Osteocyte (in vitro differentiated cells): ENCODE measurements at places on chromosomes 3 and 15. TPM values are rescaled to one million over a fixed set of nuclear protein-coding genes. Genes with fewer than 3 reads are reported as not detected.

GRCh38 chr15:87209891-87210689, 1046.4 kb downstream of the NTRK3 start:
- DNase-seq = no peak

DNA sequence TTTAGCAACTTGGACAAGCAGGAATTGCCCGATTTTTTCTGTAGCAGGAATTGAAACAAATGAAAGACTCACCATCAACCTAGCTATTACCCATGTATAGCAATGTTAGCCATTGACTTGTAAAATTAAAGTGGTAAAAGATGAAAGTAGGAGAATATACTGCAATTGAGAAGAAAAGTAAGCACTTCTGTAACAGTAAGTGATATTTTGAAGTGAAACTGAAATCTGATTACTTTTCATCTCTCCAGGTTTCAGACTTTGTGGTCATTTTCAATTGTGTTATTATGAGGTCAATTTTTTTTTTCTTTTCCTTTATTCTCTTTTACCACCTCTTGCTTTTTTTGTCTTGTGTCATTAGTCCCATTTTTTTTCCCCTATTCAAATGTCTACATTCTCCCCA, 1078.2 kb downstream of the ZPLD1 start:
- no peak for DNase-seq

RETNLB gene
- not detected in 2 replicates for total RNA-seq

POC1A gene
- 4.9 and 5.1 TPM in 2 replicates for total RNA-seq

IDH2 gene
- total RNA-seq = 93.0 and 101 TPM in 2 replicates

PTH1R gene
- total RNA-seq = 12.9 and 15.4 TPM in 2 replicates

GRCh38 chr3:17771177-17772017, 29.0 kb upstream of the TBC1D5 start:
- DNase-seq = no peak

DNA sequence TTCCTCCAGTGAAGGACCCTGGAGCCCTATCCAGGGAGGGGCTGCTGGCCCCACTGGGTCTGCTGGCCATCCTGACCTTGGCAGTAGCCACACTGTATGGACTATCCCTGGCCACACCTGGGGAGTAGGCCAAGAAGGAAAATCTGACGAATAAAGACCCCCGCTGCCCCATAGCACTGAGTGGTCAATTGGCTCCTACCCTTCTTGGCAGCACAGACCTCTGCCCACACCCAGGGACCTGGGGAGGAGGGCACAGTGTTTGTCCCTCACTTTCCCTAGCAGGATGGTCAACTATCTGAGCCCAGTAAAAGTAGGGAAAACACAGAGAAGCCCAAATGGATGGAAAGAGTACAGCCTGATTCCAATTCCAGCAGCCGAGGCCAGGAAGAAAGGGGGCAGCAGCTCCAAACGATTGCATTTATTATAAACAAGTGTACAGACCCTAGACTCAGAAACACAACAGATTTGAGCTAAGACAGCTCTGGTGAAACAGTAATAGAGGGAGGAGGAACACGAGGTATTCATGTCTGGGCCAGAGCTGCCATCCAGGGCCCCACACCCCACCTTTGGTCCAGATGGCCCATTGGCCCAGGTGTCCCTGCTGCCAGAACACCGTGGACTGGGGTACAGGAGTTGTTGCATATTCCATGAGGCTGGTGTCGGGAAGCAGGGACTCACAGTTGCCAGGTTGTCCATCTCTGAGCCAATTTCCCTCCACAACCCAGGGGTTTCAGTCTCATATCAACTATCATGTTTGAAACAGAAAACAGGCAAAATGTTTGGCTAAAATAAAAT, 21.1 kb downstream of the ATRIP start:
- no peak for DNase-seq

ECE2 gene
- total RNA-seq = not detected in 2 replicates

DNA sequence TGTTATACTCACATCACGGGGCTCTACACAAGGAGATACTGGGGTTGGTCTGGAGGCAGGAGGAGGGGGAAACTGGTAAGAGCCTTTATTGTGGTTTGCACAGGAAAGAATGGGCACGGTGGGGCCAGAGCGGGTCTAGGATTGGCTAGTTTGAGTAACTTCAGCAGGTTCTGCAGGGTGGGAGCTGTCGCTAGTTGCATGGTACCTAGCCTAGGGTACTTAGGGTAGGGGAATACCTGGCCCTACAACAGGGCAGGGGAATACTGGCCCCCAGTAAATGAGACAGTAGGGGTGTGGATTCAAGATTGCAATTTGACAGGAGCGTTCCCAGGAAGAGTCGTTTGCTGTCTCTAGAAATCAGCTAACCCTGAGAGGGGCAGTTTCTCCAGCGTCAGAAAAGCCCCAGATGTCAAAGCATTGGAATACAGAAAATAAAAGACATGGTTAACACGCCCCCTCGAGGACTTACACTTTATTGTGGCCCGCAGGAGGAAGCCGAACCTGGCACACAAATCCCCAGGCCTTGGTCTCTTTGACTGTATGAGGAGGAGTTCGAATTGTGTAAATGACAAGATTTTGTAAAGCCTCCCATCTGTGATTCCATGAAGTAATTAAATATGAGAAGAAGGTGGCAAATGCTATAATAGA, 32.0 kb downstream of the ST8SIA2 start:
- no peak for DNase-seq

- peak; percentile 49 for DNase-seq
Measured at GRCh38 chr3:140007911-140008869, 73.2 kb downstream of the CLSTN2 start.

DNA sequence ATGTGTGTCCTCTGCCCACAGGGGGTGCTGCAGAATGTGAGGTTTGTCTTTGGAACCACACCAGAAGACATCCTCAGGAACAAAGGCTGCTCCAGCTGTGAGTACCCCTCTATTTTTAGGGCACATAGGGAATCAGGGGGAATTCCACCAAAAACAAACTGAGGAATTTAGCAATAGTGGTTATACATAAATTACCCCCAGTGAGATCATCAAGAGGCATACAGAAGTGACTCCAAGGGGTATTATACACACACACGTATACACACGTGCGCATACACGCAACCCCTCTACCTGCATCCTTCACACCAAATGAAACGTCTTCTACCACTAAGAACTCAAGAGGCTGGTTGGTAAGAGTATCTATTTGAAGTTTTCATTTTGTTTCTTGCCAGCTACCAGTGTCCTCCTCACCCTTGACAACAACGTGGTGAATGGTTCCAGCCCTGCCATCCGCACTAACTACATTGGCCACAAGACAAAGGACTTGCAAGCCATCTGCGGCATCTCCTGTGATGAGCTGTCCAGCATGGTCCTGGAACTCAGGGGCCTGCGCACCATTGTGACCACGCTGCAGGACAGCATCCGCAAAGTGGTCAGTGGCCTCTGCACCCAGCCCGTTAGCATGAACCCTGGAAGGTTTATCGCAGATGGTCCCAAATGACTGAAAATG, 2.9 kb downstream of the THBS1 start:
- DNase-seq = no peak

DNA sequence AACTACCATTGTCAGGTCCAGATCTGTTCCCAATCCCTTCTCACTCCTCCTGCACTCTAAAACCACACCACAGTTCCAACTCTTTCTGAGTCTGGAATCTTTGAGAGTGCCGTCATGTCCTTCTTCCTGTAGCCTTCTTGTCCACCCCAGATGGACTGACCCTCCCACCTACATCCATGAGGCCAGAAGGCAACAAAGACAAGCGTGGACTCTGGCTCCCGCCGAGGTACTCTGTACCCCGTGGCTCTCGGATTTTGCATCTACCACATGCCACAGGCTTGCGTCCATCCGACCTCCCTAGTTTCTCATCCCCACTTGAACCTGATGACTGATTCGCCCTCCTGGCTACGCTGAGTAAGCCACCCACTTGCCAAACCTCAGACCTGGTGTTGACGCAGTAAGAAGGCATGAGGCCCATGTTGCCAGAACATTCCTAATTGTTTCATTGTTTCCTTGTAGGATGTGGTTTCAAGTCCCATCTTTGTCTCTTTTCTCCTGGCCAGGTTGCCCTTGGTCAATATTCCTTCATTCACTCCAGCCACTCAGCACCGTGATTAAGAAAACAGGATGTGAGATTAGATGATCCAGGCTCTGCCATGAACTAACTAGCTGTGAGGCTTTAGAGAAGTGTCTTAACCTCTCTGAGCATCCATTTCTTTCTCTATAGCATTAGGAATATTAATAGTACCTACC, 1.1 kb upstream of the ZBTB38 start:
- DNase-seq = no peak

GRCh38 chr3:130700541-130700940, 46.1 kb downstream of the PIK3R4 start:
- DNase-seq = no peak
